Activated CD4-positive, alpha-beta T cell treated with anti-CD3 and anti-CD28 coated beads, Interleukin-2, amount 10 ng/mL, durations not matched to agents 7 days and 5 days (primary cell): ENCODE measurements at places on chromosomes 5 and 9.

- DNase-seq: peak; percentile 38
- peak overlapping the region; percentile 64 for H3K4me3 ChIP-seq
- H3K36me3 ChIP-seq: peaks cover 2% of the 10 kb centered on the region
- H3K27ac ChIP-seq: no peak overlapping the region
These were observed 48.7 kb upstream of the PSD2 start for GRCh38 chr5:139746691-139747582.

GRCh38 chr5:25707093-25707492, 1062.3 kb upstream of the CDH10 start:
- no peaks in the 10 kb centered on the region for H3K4me1 ChIP-seq
- no peaks in the 10 kb centered on the region for H3K36me3 ChIP-seq
- DNase-seq: no peak
- H3K4me3 ChIP-seq: no peak overlapping the region
- H3K27ac ChIP-seq: no peak overlapping the region

- H3K27me3 ChIP-seq: no peaks in the 10 kb centered on the region
- H3K36me3 ChIP-seq: no peaks in the 10 kb centered on the region
- no peak overlapping the region for H3K4me3 ChIP-seq
- DNase-seq: no peak
- no peak overlapping the region for H3K27ac ChIP-seq
- no peaks in the 10 kb centered on the region for H3K4me1 ChIP-seq
These were observed 158.7 kb downstream of the TMEM167A start for GRCh38 chr5:82918311-82919031.

GRCh38 chr9:104882086-104882485, 45.9 kb downstream of the ABCA1 start:
- no peak overlapping the region for H3K27ac ChIP-seq
- DNase-seq: no peak
- H3K27me3 ChIP-seq: no peaks in the 10 kb centered on the region
- H3K36me3 ChIP-seq: no peaks in the 10 kb centered on the region

DNA sequence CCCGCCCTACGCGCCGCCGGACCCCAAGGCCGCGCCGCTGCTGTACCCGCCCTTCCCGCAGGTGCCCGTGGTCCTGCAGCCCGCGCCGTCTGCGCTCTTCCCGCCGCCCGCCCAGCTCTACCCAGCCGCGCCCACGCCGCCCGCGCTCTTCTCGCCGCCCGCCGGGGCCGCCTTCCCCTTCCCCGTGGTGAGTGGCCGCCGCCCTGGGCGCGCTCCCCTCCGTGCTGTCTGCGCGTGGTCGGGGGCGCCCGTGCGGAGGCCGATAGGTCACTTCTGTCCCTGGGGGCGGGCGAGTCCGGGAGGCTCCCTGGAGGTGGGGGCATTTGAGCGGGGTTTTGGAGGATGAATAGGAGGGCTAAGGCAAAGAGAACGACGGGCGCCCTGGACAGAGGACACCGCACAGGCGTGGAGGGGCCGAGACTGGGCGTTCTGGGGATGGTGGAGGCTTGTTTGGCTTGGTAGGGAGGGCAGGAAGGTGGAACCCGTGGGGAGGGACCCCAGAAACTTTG, 9.6 kb downstream of the PRRT1B start:
- H3K4me1 ChIP-seq: peaks cover 5% of the 10 kb centered on the region
- DNase-seq: no peak
- no peak overlapping the region for H3K4me3 ChIP-seq
- peaks cover 42% of the 10 kb centered on the region for H3K27me3 ChIP-seq
- peaks cover 2% of the 10 kb centered on the region for H3K36me3 ChIP-seq
- H3K27ac ChIP-seq: no peak overlapping the region

DNA sequence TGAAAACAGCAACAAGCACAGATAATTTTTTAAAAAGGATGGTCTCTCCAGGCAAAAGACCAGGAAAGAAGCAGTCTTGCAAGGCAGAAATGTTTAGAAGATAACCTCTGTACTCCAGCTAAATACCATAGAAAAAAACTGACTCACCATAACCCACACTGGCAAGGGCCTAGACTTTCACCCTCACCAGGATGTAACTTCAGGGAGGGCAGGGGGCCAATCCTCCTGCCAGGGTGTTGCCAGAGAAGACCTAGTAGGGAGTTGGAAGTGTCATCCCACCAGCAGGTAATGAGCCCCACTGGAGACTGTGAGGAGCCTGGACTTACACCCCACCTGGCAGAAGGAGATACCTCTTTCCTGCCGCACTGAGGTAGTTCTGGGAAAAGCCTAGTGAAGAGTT, 97.6 kb downstream of the PRELID2 start:
- DNase-seq: no peak
- no peak overlapping the region for H3K27ac ChIP-seq

DNA sequence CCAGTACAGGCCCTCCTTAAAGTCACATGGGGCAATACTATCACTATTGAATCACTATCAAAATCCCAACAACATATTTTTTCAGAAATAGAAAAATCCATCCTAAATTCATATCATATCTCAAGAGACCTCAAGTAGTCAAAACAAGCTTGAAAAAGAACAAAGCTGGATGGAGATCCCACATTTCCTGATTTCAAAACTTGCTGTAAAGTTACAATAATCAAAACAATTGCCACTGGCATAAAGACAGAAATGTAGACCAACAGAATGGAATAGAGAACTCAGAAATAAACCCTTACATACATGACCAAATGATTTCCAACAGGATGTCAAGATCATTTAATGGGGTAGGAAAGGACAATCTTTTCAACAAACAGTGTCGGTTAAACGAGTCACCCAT, 41.3 kb upstream of the CDKN2AIPNL start:
- H3K4me3 ChIP-seq: no peak overlapping the region
- DNase-seq: no peak
- H3K27ac ChIP-seq: no peak overlapping the region
- no peaks in the 10 kb centered on the region for H3K36me3 ChIP-seq

GRCh38 chr9:5449521-5450358, 602 bp upstream of the CD274 start:
- peak overlapping the region; percentile 94 for H3K4me3 ChIP-seq
- no peaks in the 10 kb centered on the region for H3K27me3 ChIP-seq
- peaks cover 76% of the 10 kb centered on the region for H3K4me1 ChIP-seq
- DNase-seq: no peak
- peak overlapping the region; percentile 93 for H3K27ac ChIP-seq

GRCh38 chr5:181261320-181262049, 542 bp upstream of the TRIM52 start:
- H3K4me1 ChIP-seq: peaks cover 38% of the 10 kb centered on the region
- H3K27ac ChIP-seq: peak overlapping the region; percentile 95
- H3K27me3 ChIP-seq: no peaks in the 10 kb centered on the region

DNA sequence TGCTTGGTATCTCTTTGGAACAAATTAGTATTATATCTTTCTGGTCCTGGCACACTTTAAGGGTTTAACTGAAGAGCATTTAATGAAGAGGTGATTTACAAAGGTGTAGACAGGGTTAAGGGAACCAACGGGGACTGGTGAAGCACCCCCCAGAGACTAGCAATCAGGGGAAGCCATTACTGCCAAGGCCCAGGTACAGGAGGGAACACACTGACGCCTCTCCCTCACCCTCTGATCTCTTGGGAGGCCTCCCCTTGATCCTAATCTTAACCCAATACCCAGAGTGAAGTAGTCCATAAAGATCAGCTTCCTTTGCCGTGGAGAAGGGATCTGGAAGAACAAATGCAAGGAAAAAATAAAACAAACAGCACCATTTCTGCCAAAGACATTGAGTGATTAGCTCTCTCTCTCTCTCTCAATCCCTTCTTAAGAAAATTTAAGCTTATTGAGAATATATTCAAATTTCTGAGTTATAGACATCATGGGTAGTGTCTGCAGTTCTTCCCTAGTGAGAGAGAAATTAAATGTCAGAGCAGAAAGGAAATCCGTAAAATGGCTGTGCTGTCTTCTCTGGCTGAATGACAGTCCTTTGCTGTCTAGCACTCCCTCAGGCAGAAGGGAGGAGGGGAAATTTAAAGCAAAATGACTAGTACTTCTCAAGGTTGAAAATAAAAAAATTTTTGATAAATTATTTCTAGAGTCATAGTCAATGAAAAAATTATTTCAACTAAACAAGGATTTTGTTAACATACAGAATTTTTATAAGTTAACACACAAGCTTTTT, 20.0 kb downstream of the F2R start:
- no peaks in the 10 kb centered on the region for H3K27me3 ChIP-seq
- H3K4me3 ChIP-seq: no peak overlapping the region
- DNase-seq: no peak
- no peak overlapping the region for H3K27ac ChIP-seq

GRCh38 chr9:5536684-5537083, 26.4 kb downstream of the PDCD1LG2 start:
- H3K4me1 ChIP-seq: peaks cover 26% of the 10 kb centered on the region
- H3K27me3 ChIP-seq: no peaks in the 10 kb centered on the region
- no peak overlapping the region for H3K4me3 ChIP-seq
- DNase-seq: no peak
- H3K36me3 ChIP-seq: peaks cover 35% of the 10 kb centered on the region

GRCh38 chr9:80197661-80198060, 625.9 kb downstream of the TLE4 start:
- no peaks in the 10 kb centered on the region for H3K27me3 ChIP-seq
- no peaks in the 10 kb centered on the region for H3K4me1 ChIP-seq
- no peak overlapping the region for H3K4me3 ChIP-seq
- no peak overlapping the region for H3K27ac ChIP-seq
- no peaks in the 10 kb centered on the region for H3K36me3 ChIP-seq
- DNase-seq: no peak

DNA sequence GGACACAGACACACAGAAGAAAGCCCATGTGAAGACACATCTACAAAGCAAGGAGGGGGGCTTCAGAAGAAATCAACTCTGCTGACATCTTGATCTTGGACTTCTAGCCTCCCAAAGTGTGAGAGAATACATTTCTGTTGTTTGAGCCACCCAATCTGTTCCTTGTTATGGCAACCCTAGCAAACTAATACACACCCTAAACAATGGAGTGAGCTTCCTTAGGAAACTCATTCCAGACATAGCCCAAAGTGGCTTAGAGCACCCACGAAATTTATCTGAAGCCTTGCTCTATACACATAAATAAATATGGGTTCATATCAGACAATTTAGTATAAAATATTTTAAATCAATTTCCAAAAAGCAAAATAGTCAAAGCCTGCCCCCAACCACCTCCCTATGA, 7.6 kb upstream of the TBC1D2 start:
- no peaks in the 10 kb centered on the region for H3K36me3 ChIP-seq
- no peak overlapping the region for H3K4me3 ChIP-seq
- DNase-seq: no peak
- H3K27ac ChIP-seq: no peak overlapping the region
- peaks cover 1% of the 10 kb centered on the region for H3K4me1 ChIP-seq

DNA sequence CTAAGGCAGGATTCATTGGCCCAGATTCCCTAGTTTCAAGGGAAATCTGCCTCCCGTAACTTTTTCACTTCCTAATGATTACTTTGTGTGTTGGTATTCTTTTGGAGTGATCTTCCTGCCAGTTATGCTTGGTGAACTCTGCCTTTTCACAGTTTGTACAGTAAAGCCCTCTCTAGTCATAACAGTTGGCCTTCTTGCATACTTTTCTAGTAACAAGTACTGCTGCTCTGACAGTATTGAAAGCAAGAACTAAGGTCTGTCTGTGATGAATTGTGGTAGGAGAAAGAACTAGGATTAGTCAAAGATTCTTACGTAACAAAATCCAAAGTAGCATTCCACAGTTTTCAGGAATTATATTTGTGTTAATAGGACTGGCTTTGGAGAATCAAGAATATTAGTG, 1457.2 kb upstream of the WWC1 start:
- no peak overlapping the region for H3K4me3 ChIP-seq
- H3K4me1 ChIP-seq: no peaks in the 10 kb centered on the region
- no peaks in the 10 kb centered on the region for H3K36me3 ChIP-seq
- DNase-seq: no peak

GRCh38 chr5:93681432-93681831, 60.0 kb downstream of the POU5F2 start:
- H3K4me1 ChIP-seq: no peaks in the 10 kb centered on the region
- no peak for DNase-seq
- no peak overlapping the region for H3K27ac ChIP-seq
- no peak overlapping the region for H3K4me3 ChIP-seq

DNA sequence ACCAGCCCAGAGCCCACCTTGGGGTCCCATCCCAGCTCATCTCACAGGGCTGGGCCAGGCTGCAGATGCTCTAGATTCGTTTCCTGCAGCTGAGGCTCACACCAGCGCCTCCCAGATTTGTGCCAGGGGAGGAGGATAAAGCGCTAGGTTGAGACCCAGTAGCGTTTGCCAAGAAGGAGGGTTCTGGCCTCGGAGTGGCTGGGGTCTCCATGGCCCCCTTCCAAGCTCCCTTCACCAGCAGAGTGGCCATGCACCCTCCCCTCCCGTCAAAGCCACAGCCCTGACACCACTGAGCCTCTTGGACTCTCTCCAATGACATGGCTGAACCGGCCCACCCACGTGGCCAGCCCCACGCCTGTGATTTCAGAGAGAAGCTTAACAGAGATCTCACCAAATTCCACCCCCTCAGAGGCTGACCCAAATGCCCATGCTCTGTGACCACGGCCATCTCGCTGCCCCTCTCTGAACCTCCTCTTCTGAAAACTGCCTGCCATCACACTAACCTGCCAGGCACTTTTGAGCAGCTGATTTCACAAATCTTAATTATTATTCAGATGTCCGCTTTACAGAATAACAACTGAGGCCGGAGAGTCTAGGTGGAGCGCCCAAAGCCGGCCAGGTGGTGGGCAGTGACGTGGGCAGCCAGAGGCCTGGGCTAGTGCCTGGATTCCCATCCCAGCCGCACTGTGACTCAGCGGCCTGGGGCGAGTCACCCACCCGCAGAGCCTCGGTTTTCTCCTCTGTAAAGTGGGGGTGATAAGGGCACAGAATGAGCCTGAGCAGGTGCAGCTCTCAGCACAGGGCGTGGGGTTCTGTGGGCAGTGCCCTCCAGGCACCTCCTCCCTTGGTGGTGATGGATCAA, 155.7 kb downstream of the C9orf50 start:
- no peaks in the 10 kb centered on the region for H3K36me3 ChIP-seq
- H3K27me3 ChIP-seq: no peaks in the 10 kb centered on the region
- DNase-seq: no peak
- peaks cover 5% of the 10 kb centered on the region for H3K4me1 ChIP-seq
- no peak overlapping the region for H3K27ac ChIP-seq

- peak overlapping the region; percentile 93 for H3K4me3 ChIP-seq
- peaks cover 4% of the 10 kb centered on the region for H3K27me3 ChIP-seq
- peaks cover 23% of the 10 kb centered on the region for H3K36me3 ChIP-seq
- DNase-seq: no peak
- H3K27ac ChIP-seq: peak overlapping the region; percentile 92
These were observed 611 bp downstream of the CIZ1 start for GRCh38 chr9:128190516-128191405.

GRCh38 chr5:143033535-143034250, 263.5 kb downstream of the ARHGAP26 start:
- DNase-seq: no peak
- H3K27ac ChIP-seq: no peak overlapping the region
- H3K4me1 ChIP-seq: peaks cover 33% of the 10 kb centered on the region
- H3K36me3 ChIP-seq: peaks cover 17% of the 10 kb centered on the region
- H3K27me3 ChIP-seq: no peaks in the 10 kb centered on the region

- no peak overlapping the region for H3K4me3 ChIP-seq
- peaks cover 6% of the 10 kb centered on the region for H3K27me3 ChIP-seq
- DNase-seq: no peak
- H3K27ac ChIP-seq: no peak overlapping the region
- peaks cover 9% of the 10 kb centered on the region for H3K4me1 ChIP-seq
These were observed 82.6 kb downstream of the ADRB2 start for GRCh38 chr5:148909040-148909439.

- H3K27me3 ChIP-seq: peaks cover 2% of the 10 kb centered on the region
- H3K4me3 ChIP-seq: no peak overlapping the region
- no peak overlapping the region for H3K27ac ChIP-seq
These were observed 44.7 kb upstream of the MYOT start for GRCh38 chr5:137822984-137823383.
